OCI-M1 (cell line): ENCODE measurements at places on chromosomes 2 and 18.

DNA sequence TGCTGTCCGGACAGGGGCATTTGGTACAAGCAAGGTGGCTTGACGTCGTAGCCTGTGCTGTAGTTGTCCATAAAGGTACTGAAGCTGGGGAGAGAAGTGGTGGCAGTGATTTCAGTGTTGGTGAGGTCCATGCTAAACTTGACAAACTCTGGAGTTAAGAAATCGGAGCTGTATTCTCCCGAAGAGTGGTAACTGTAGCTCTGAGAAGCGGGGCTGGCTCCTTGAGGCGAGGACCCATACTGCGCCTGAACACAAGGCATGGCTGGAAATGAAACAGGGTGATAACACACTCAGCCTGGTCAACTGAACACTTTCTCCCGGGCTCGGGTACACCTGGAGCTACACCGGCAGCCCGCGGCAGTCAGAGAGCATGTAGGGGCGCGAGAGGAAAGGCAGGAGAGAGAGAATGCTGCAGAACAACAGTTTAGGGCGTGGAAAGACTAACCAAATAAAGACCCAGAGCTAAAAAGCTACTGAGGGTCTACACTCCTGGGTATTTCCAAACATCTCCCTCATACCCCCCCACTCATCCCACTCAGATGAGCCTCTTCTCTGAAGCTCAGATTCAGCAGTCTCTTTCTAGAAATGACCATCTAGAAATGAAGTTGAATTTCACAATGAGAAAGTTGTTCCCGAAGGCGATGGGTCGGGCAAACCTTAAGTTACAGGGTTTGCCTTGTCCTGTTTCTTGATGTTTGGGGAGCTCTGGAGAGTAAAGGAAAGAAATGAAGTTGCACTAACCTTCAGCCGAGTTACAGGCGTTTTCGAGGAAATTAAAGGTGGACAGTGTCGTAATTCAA, 2.4 kb downstream of the NR4A2 start:
- no peak for DNase-seq

GRCh38 chr2:171201767-171202166, 41.1 kb upstream of the TLK1 start:
- no peak for DNase-seq

DNA sequence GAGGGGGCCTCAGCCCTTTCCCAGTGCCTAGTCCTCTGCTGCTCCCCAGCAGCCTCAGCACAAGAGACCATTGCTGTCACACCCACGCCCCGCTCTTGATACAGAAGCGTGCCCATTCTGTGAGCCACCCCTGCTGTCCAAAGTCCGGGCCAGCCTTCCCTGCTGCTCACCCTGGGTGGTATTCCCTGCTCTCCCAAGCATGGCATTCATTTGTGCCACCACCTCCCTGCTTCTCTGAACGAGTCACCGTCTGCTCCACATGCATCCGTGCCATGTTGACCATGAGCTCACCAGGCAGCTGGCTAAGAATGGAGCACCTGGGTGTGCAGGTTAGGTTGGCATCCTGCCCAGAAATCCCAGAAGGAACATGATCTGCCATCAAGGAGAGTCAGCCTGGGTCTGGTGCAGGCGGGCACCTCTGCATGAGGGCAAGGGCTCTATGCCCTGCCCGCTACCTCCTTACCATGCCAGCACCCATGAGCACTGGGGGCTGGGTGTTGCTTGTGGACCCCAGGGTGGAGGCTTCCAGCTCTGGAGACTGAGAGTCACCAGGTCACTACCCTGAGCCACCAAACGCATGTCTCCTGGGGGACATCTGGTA, 63.0 kb downstream of the TWIST2 start:
- no peak for DNase-seq

DNA sequence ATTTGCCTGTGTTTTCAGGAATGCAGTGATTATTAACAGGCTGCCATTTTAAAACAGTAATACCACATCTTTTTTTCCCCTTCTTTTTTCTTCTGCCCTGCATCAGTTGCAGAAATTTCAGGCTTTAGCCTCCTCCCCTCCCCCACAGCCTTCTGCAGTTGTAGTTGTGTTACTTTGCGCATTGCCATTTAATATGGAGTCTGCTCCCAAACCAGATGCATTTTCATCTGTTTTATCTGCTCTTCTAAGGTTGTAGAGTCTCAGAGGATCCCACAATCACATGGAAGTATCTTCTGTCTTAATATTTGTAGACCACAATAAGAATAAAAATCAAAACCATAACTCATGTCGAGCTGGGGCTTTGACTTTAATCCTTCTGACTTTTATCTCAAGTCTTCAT, 3.8 kb downstream of the ASXL3 start:
- peak; percentile 17 for DNase-seq

- DNase-seq = no peak
Observed at GRCh38 chr2:63778391-63778790, 63.3 kb upstream of the UGP2 start.

DNA sequence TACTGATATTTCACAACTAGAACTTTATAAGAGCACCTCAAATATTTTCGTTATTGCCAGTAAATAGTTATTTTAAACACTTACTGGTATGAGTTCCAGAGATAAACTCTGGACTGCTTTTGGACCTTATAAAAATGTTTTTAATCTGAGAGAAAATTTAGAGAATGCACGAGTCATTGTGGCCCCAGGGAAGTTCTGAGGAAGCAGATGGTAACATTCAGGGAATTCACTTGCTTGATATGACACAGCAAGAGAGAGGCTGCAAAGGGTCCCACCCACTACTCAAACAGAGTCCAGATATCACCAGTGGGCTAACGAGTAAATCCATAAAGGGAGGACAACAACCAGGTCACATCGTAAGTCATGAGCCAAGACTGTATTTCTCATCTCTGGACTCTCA, 526.8 kb downstream of the TDRD15 start:
- peak; percentile 19 for DNase-seq

DNA sequence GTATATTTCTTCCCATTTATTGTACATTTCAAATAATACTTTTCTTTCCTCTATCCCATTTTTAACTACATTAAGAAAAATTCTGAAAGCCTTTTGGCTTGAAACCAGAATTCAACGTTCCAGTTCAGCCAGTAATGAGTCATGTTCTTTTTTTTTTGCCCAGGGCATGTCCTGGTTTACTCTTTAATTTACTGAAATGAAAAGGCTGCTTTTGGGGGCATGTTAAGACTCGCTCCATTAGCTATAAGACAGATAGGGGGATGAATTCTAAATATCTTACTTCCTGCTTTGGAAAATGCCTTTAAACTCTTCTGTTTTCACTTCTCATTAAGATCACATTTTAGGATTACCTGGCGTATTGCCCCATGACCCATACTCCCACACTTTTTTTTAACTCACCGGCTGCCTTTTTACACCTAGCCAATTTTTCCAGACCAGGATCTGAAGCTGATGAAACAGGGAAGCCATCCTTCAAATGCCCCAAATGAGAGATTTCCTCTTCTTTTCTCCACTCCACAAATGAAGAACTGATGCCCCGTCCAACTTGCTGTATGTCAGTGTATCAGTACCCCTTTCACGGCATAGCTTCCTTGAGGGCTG, 585 bp downstream of the ABCA12 start:
- no peak for DNase-seq

- no peak for DNase-seq
Observed at GRCh38 chr2:239444626-239445577, 44.1 kb upstream of the HDAC4 start.

- no peak for DNase-seq
Observed at GRCh38 chr18:57094175-57094574, 52.7 kb upstream of the BOD1L2 start.

DNA sequence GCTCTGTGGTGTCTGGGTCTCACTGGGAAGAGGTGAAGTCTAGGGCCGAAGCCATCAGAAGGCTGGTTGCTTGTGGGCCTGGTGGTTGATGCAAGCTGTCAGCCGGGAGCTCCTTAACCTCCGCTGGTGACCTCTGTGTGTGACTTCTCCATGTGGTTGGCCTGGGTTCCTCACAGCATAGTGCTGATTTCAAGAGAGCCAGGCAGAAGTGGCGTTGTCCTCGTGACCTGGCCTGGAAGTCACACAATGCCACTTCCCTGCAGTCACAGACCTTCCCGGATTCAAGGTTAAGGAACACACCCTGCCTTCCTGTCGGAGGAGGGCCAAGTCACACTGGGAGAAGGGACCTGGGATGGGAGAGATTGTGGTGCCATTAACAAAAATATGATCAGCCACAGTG, 303.7 kb upstream of the HS6ST1 start:
- no peak for DNase-seq

- DNase-seq = peak; percentile 72
Observed at GRCh38 chr18:63848159-63848558, 39.3 kb upstream of the SERPINB2 start.

DNA sequence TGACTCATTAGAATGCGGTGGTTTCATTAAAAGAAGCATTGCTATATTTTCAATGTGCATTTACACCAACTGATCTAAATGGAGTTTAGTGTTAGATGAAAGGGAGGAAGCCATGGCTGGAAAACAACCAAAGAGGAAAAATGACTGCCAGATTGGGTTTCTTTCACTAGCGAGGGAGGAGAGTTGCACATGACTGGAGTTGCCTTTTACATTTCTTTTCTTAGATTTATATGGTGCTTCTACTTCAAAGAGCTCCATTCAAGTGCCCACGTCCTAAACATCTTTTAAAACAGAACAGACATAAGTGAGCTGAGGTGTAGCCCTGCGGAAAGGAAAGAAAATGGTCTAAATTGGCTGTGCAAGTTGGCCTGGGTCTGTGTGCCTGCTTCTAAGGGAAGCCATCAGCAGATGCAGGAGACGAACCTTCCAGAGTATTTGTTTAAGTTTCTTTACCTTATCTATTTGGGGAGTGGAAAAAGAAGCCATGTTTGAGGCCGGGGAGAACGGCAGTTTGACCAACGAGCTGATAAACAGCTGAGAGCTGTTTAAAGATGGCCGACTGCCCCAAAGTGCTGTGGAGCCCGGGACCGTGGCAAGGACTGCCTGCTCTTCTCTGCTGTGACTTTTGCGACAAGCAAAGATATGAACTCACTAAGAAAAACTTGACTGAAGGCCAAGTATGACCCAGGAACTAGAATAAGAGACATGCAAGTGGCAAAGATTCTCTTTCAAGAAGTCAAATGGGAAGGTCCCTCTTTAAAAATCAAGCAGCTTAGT, 327.0 kb downstream of the ZNF516 start:
- DNase-seq = peak; percentile 34

DNA sequence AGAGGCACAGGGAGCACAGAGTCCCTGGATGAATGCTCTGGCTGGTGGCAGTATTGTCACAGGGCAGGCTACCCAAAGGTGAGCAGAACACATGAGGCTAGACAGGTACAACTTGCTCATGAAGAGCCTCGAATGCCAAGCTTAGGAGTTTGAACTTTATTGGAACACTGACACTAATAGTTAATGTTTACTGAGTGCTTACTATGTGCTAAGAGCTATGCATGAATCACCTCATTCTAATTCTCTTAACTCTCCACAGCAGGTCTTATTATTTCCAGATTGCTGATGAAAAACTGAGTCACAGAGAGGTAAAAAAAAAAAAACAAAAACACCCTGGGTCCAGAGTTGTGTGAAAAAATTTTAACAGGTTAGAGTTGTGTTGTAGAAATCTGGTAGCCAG, 6.1 kb upstream of the EMX1 start:
- DNase-seq = no peak

DNA sequence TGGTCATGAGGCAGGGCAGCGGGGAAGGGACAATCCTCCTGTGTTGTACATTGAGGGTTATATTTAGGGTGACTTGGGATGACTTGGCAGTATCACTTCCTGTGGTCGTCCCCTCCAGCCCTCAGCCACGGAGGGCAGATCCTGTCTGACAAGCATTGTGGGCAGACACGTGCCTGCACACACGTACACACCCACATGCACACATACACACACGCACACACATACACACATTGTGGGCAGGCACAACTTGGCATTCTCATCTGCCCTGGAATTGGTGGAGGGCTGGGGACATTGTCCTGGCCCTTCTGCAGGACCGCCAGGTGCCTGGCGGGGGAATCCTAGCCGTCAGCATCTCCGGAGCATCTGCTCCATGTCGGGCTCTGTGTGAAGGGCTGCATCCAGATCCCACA, 47.6 kb downstream of the ODC1 start:
- DNase-seq = peak; percentile 67

DNA sequence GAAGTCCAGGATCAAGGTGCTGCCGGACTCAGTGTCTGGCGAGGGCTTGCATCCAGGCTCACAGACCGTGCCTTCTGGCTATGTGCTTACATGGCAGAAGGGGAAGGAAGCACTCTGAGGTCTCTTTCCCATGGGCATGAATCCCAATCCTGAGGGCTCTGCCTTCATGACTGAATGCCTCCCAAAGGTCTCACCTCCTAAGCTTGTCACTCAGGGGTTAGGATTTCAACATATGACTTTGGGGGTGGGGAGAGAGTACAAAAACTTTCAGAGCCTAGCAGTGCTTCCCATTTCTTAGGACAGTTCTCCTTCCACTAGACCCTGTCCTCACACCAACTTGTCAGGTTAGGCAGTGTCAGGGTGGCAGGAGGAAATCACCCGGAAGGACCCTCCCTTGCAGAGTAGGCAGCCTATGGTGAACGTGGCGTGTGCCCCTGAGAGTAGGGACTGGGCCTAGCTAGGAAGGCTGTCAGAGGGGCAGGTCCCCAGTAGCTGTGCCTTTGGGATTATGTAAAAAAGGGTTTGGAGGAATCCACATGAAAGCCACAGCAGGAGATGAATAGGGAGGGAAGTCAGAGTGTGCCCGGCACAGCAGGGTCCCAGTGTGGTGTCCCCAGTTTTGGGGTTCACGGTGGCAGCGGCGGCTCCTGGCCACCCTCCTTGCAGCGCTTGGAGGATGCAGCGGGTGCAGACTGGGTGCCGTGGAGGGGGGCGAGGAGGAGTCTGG, 233.3 kb downstream of the LDLRAD4 start:
- no peak for DNase-seq

GRCh38 chr2:10276481-10277292, 26.0 kb upstream of the HPCAL1 start:
- DNase-seq = no peak

GRCh38 chr2:54999182-54999581, 51.1 kb downstream of the RTN4 start:
- peak; percentile 81 for DNase-seq

DNA sequence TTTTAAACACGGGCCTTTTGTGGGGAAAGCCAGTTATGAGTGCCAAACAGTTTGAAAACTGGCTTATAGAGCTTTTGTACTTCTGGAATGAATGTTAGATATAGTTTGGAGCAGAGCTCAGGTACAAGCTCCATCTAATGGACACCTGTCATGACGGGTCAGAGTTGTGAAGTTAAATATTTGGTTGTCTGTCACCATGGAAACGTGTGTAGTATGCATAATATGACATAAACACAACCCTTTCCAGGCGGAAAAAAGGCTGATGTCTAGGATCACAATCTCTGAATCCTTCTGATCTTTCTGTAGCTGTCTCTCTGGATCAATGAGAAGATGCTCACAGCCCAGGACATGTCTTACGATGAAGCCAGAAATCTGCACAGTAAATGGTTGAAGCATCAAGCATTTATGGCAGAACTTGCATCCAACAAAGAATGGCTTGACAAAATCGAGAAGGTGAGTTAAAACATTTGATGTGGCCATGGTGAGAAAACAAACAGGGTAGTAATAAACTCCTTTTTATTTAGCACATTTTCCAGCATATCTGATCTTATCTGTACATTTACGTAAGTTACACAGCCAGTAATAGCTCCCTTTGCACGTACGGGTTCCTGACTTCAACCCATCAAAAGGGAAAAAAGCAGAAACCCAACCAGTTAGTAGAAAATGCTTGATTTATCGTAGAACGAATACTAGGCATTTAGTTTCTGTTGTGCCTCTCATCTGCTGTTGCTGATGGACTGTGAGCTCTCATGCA, 80.6 kb upstream of the EML6 start:
- no peak for DNase-seq

- DNase-seq = peak; percentile 54
Observed at GRCh38 chr2:127857265-127857808, 618 bp downstream of the POLR2D start.

GRCh38 chr2:238305092-238305862, 15.0 kb upstream of the TRAF3IP1 start:
- DNase-seq = no peak

GRCh38 chr18:65409261-65409660, 341.6 kb upstream of the CDH7 start:
- no peak for DNase-seq
